ENCODE measurements at places on chromosomes 13 and 19. TPM values are rescaled to one million over a fixed set of nuclear protein-coding genes. Genes with fewer than 3 reads are reported as not detected.

LRRC8E gene
- total RNA-seq: not detected

MADCAM1 gene
- total RNA-seq: 0.22 TPM

SLC5A5 gene
- total RNA-seq: 1.0 TPM

GZMM gene
- total RNA-seq: 27.4 TPM

NLRP5 gene
- total RNA-seq: not detected

KLK15 gene
- total RNA-seq: not detected

C1QTNF9B gene
- total RNA-seq: not detected

PRTN3 gene
- total RNA-seq: not detected

C2CD4C gene
- total RNA-seq: 0.33 TPM

CBLC gene
- total RNA-seq: not detected

RNF17 gene
- total RNA-seq: not detected

COX7A1 gene
- not detected for total RNA-seq

NCR1 gene
- total RNA-seq: not detected

RASAL3 gene
- total RNA-seq: 125 TPM

HNRNPL gene
- 671 TPM for total RNA-seq

FCAR gene
- not detected for total RNA-seq

GJB6 gene
- total RNA-seq: 1.9 TPM

RB1 gene
- total RNA-seq: 28.8 TPM

F10 gene
- total RNA-seq: not detected

ZNF829 gene
- 3.8 TPM for total RNA-seq

BRME1 gene
- 7.7 TPM for total RNA-seq

CERS1 gene
- not detected for total RNA-seq

ANGPTL8 gene
- total RNA-seq: not detected

NECTIN2 gene
- total RNA-seq: 0.71 TPM
